ENCODE measurements at places on chromosomes 11 and 22.

DNA sequence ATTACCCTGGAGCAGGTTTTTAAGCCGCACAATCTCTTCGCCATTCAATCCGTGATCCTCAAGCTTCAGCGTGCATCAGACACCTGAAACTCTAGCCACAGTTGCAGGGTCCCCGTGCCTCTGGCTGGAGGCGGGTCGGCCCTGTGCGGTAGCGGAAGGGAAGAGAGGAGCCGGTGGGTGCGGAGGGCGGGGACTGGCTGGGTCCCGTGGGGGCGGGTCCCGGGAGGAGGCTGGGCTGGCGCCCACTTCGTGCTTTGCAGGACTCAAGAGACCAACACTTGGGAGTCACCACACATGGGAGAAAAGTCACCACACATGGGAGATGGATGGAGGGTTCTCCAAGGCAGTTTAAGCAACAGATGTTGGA, 772 bp downstream of the C22orf15 start:
- no peak for DNase-seq

DNA sequence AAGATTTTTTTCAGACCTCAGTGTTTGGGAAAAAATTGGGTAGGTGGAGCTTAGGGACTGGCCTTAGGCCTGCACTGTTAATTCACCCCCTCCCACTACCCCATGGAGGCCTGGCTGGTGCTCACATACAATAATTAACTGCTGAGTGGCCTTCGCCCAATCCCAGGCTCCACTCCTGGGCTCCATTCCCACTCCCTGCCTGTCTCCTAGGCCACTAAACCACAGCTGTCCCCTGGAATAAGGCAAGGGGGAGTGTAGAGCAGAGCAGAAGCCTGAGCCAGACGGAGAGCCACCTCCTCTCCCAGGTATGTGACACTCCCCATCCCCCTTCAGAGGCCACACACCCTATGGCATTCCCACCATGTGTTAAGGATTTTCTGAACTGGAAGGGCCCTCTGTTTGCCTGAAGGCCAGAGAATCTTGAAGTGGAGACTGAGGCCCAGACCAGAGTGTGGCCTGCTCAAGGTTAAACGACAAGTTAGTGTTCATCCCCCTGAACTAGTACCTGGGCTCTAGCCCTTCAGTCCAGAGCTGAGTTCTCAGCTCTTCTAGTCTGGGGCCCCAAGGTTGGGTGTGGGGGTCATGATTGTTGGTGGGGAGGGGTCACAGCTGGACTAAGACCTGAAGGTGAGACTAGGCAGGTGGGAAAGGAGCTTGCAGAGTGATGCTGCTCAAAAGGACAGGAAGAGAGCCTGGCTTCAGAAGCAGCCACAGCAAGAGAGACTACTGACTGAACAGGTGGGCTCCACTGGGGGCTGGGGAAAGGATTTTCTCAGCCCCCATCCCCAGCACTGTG, 2.3 kb upstream of the FOLR1 start:
- no peak for DNase-seq

DNA sequence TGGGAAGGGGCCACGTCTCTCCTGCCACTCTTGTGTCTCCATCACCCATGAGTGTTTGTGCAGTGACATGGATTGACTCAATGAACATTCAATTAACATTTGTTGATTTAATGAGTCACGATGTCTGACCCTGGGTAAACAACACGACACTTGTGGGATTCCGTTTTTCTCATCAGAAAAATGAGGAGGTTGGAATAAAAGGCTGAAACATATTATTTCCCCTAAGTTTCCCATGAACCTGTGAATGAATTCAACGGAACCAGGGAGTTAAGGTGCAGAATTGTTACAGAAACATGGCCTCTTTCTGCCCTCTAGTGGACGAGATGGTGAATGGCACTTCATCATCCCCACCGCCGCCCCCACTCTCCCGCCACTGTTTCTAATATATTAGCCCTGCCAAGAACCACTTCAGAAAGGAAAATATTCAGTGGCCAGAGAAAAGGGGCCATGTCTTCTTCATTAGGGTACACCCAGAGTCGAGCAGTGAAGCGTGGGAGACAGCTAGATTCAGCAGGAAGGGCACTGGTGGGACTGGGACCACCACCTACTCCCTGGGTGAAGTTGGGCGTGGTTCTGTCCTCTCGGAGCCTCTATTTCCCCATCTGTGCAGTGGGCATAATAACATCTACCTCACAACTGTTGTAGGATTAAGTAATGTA, 46.3 kb upstream of the SYT13 start:
- peak; percentile 27 for DNase-seq

DNA sequence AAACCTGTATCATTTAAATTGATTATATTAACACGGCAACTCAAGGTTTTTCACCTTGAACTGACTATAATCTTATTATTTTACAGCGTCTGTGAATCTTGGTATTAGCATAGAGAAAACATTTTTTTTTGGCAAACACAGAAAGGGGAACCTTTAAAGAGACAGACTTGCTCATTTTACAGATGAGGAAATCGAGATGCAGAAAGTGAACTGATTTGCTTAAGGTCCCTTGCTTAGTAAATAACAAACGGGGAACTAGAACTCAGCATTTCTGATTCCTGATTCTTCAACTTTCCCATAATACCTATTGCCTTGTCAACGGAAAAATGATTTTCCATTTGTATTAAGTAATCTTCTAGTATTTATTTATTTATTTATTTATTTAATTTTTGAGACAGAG, 33.2 kb upstream of the CECR2 start:
- no peak for DNase-seq

- no peak for DNase-seq
These were observed 929 bp downstream of the PRDM10 start for GRCh38 chr11:130001461-130002351.
